ENCODE measurements at places on chromosomes 1 and 21.
A peak's percentile ranks its signal among the peaks of the same experiment; 100 is the strongest.

- no peak for DNase-seq
Measured at GRCh38 chr1:68777851-68778250, 281.0 kb upstream of the DEPDC1 start.

GRCh38 chr1:205840146-205840923, 9.6 kb downstream of the PM20D1 start:
- DNase-seq: no peak

- DNase-seq: no peak
Measured at GRCh38 chr1:231750818-231751362, 124.3 kb downstream of the DISC1 start.

DNA sequence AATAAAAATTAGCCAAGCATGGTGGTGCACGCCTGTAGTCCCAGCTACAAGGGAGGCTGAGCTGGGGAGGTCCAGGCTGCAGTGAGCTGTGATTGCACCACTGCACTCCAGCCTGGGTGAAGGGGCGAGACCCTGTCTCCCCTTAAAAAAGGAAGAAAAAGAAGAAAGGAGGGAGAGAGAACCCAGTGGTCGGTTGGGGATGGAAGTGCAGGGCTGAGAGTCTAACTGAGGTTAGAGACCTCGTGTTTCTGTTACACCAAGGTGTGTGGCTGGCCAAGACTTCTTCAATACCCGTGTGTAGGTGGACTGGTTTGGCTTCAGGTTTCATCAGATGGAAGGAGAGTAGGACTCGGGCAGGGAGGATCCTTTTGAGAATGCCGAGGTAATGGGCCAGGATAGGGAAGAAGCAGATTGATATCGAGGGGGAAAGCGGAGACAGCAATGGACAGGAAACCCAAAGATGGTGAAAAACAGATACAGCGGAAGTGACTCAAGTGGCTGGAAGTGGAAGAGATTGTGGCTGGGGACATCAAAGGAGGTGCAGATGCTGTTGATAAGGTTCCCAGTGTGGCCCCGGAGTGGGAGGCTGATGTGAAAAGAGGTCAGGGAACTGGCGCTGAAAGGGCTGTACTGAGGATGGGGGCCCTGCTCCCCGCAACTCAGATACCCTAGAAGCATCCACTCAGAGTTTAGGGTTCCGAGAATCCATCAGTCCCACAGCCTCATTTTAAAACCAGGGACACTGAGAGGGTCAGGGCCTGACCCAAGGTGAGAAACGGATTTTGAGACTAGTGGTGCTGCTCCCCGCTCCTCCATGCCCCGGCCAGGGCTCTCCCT, 681 bp upstream of the UBXN10 start:
- DNase-seq: no peak

DNA sequence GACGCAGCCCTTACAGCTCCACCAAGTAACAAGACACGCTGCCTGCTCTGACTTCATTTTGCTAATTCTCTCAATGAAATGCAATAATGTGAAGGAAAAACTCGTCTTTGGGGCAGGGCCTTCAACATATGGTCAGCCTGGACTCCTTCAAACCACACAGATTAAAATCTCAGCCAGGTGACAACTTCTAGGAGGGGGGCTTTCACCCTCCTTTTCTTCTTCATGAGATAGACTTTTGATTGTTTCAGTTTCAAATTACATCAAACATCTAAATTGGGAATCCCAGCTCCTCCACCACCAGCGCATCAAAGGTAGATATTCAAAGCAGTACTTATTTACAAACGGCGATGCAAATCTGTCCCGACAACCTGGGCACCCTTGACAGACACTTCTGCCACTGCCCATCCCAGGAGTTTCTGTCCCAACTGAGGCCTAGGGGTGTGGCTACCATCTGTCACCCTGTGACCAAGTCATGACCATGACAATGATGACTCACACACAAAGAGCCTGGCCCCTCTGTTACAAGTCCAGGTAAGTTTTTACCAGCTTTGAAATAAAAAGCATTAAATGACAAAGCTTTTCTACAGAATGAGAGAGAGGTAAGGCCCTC, 29.7 kb downstream of the SSBP3 start:
- DNase-seq: no peak

DNA sequence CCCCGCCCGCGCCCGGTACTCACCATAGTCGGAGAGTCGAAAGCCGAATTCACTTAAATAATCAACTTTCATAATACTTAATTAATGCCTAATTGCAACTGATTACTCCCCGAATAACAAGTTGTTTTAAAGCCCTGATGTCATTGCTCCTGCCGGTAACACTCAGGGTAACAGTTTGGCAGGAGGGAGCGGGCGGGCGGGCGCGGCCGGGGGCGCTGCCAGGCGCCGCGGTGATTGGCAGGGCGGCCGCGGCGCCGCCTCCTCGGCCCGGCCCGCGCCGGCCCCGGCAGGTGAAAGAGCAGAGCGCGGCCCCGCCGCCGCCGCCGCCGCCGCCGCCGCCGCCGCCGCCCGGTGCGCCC, 102.2 kb downstream of the CASZ1 start:
- DNase-seq: no peak

DNA sequence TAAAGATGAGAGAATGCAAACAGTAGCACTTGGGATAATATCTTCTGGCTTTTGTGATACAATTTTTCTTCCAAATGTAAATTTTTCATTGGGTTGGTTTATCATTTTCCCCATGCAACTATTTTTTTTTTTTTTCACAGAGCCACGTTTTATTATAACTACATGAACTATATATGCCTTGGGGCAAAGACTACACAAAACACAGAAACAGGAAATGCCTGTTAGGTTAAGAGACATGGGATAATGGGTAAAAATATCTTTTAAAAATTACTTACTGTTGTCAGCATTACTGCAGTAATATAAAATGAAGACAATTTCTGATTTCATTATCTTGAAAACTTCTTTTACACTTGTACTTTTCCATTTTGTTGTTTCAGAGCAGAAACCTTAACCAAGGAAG, 74.6 kb downstream of the DISP1 start:
- DNase-seq: no peak

GRCh38 chr1:78624035-78624434, 3.8 kb downstream of the IFI44L start:
- DNase-seq: no peak

DNA sequence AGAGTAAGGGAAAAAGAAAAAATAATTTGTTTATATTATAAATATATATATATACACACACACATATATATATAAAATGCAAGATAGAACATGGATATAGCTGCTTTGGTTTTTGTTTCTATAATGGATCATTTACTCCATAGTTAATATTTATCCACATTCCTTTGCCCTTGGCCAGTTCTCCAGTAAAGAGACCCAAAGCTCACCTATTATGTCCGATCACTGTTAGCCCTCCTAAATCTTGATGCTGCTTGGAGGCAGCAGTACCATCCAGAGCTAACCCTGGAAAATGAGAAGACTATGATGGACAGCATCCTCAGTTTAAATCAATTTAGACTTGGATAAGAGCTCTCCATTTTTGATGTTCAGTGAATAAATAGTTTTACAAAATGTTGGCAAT, 407.7 kb downstream of the PLPP3 start:
- no peak for DNase-seq

DNA sequence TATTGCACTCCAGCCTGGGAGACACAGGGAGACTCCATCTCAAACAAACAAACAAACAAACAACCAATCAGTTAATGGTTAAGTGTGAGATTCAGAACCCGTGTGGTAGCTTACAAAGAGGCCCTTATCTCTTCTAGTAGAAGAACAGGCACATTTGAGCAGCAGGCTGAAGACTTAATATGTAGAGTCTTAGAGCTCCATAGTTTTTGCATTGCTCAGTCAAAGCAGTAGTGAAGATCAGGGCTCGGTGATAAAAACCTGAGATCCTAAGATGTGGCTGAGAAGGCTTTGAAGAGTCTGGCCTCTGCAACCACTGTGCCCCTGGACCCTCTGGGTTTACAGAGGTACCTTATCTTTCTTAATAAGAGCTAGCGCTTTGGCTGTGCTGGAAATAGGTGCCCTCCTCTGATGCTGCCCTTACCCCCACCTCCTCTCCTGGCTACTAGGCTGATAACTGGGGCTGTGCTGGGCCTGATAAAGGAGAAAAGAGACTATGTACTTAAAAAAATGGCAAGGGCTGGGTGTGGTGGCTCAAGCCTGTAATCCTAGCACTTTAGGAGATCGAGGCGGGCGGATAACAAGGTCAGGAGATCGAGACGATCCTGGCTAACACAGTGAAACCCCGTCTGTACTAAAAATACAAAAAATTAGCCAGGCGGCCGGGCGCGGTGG, 10.5 kb upstream of the UCK2 start:
- no peak for DNase-seq

DNA sequence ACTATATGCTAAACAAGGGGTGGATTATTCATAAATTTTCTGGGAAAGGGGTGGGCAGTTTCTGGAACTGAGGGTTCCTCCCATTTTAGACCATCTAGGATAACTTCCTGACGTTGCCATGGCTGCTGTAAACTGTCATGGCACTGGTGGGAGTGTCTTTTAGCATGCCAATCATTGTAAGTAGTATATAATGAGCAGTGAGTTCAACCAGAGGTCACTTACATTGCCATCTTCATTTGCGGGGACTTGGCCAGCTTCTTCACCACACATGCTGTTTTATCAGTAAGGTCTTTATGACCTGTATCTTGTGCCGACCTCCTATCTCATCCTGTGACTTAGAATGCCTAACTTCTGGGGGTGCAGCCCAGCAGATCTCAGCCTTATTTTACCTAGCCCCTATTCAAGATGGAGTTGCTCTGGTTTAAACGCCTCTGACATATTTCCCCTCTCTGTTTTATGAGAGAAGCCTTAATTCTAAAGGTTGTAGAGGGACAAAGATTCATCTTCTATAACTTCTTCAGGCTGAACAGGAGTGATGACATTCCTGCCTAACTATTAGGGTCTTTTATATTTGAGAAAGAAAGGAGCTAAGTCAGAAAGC, 60.4 kb downstream of the DIP2A start:
- no peak for DNase-seq

GRCh38 chr1:232835166-232835565, 29.9 kb downstream of the MAP10 start:
- DNase-seq: no peak

GRCh38 chr1:27234049-27234882, at the start of gene WDTC1:
Gene WDTC1, plus strand, starts transcription at chr1:27234632. Its CDS starts 26,423 bp downstream, at chr1:27261055.
- DNase-seq: peak; percentile 98

DNA sequence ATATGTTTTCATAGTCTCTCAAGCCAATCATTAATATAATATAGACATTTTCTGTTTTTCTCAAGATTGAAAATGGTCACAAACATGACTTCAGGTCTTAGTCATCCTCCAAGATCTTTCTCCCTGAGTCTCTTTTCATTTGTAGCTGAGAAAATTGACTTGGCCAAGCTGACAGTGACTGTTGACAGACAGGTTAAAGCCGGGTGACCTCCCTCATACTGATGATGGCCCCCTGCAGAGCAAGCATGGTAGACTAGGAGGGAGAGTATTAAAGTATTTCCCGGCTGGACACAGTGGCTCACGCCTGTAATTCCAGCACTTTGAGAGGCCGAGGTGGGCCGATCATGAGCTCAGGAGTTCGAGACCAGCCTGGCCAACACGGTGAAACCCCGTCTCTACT, 6.8 kb upstream of the KIAA1614 start:
- DNase-seq: no peak

- no peak for DNase-seq
Measured at GRCh38 chr1:224720216-224720615, 104.1 kb downstream of the CNIH3 start.

DNA sequence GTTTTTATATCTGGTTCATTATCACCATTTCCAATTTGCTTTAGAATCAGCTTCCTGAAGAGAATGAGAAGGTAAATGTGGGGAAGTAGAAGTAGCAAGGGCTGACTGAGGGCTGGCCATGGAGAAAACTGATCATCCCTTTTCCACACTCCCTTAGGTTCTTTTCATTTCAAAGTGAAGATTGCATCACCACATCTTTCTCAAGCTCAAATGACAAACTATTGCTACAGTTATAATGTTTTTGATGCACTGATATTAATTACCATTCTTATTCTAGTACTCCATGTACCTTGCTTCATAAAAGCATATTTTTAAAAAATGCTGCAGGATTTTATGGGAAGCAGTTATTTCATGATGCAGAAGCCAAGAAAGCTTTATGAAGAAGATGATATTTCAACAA, 7.9 kb upstream of the AK5 start:
- DNase-seq: no peak

DNA sequence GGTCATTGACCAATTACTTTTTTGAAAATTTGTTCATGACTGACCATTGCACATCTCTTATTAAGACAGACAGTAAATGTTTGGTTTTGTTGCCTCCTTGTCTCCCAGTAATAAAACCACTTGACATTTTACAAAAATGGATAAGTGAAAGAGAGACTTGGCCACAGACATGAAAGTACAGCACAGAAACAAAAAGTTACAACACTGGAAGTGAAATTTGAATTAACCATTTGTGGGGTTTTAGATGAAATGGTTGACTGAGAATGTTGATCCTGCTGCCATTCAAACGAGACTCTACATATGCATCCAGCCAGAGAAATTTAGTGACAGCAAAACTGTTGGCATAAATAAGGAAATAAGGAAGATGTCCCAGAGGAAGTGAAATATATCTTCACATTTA, 79.3 kb upstream of the B3GALT2 start:
- DNase-seq: no peak

DNA sequence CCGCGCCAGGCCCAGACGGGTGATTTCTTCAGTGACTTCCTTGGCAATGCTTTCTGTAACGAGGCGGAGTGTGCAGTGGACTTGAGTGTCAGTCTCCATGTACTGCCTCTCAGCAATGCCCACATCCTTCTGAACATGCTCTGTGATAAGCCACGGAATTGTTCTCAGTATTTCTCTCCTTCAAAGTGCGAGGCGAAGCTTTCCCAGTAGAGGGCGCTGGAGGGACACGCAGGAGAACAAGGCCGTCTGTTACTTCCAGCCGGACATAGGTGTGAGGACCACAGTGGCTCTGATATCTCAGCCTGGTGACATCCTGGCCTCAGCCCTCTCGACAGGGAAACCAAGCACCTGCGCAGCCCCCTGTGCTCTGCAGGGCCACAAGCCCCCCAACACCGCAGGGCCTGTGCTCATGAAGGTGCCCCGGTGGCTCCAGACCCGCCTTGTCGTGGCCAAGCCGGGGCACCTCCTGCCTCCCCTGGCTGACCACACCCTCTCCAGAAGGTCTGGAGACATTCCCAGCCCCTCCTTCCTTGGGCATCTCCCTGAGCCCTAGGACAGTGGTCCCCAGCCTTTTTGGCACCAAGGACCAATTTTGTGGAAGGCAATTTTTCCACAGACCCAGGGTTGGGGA, 46.1 kb upstream of the BACE2 start:
- DNase-seq: peak; percentile 85
